ENCODE measurements at places on chromosomes 7 and 10.

GRCh38 chr10:115711306-115711705 is 561.7 kb downstream of the GFRA1 start:
- no peak for DNase-seq

GRCh38 chr7:106139265-106140251 is 27.4 kb upstream of the SYPL1 start:
- no peak for DNase-seq

DNA sequence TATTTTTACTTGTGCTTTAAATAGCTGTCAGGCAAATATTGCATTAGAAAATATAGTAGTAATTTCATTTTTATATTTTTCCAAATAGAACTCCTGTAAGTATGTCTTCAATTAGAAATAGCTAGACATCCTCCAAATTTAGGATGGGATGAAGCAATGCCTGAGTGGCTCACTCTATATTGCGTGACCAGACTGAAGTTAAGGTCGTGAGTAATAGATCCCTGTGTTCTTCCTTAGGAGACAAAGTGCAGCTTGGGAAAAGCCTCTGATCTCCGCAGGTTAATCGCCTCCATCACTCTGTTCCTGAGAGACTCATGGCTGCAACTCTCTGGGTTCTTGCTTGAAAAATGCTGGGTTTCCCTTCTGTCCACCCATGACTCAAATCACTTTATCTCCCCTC is 484.8 kb upstream of the ANKRD30A start:
- DNase-seq = no peak

DNA sequence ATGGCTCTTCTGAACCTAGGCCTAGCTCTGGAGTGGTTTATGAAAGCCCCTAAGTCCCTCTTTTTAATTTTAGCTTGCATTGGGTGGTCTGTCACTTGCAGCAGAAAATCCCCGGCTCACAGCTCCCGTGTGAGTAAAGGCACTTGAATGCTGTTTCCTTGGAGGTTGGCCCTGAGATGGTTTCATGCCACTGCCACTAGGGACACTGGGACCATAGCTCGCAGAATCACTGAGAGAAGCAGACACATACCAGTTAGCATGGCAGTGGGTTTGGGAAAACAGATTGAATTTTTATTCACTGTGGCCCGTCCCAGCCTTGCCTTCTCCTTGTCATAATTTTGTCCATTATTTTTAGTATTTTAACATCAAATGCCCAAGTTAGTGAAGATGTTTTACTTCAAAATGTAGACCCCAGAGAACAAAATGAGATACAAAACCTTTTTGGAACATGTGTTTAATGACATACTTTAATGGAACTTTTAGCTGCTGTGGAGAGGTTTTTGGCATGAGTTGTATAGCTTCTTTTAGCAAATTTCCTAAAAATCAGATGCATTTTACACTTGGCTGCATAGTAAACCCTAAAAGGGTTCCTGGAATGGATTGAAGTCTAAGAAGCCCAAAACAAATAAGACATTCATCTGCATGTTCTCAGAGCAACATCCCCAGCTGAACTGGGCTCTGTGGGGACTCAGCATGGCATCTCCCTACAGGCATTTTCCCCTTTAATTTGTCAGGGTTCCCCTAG is 259.7 kb upstream of the PITRM1 start:
- no peak for DNase-seq
